ENCODE measurements at places on chromosomes 7 and 10.

- DNase-seq, result no peak
Observed at GRCh38 chr10:77977934-77978333, 51.4 kb upstream of the DLG5 start.

DNA sequence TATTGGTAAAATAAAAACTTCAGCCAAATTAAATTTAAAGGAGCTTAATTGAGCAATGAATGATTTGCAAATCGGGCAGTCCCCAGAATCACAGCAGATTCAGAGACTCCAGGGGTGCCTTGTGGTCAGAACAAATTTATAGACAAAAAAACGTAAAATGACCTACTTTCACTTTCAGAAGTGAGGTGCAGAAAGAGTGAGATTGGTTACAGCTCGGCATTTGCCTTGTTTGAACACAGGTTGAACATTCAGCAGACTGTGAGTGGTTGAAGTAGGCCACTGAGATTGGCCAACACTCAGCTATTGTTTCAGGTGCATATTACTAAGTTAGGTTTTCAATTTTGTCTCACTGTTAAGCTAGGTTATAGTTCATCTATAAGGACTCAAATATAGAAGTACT is 153.4 kb downstream of the BICC1 start:
- no peak for DNase-seq

DNA sequence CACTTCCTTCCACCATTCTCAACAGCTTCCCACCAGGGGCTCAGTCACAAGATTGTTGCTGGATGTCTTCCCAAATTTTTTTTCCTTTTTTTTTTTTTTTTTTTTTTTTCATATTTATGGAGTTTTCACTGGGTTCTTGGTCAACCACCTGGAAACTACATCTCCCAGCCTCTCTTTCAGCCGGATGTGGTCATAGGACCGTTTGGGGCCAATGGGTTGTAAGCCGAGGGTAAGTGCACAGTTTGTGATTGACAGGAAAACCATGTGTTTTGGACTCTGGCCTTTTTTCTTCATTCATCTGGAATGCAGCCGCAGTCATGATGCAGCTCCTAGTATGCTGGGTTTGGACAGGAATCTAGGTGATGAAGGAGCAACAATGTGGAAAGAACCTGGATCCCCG is 337.1 kb upstream of the FOXK1 start:
- no peak for DNase-seq

GRCh38 chr7:102943423-102944169 is 30.8 kb downstream of the LRRC17 start:
- DNase-seq, result no peak

GRCh38 chr10:48792687-48793096 is 108.0 kb downstream of the WDFY4 start:
- peak; percentile 40 for DNase-seq

GRCh38 chr10:14016011-14016536 is 314.6 kb downstream of the FRMD4A start:
- DNase-seq, result peak; percentile 86

DNA sequence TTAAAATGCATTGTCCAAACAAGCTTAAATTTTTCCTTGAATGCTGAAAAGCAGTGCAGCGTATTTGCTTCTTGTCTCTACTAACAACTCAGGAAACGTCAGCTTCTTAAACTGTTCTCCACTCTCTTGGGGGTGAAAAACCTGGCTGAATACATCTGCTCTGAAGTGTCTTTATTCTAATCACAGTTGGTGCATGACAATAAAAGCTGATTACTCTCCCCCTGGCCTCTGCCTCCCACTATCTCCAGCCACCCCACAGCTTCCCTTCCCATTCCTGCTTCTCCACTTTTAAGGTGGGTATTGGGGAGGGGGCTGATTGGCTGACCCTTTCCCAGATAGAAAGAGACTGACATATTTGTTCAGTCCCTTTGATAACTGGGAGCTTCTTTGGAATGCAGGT is 456.0 kb downstream of the SORCS1 start:
- no peak for DNase-seq

All from inflammatory macrophage treated with lipopolysaccharide for 4 hours (primary cell).